ENCODE measurements at places on chromosomes 11 and 22.

DNA sequence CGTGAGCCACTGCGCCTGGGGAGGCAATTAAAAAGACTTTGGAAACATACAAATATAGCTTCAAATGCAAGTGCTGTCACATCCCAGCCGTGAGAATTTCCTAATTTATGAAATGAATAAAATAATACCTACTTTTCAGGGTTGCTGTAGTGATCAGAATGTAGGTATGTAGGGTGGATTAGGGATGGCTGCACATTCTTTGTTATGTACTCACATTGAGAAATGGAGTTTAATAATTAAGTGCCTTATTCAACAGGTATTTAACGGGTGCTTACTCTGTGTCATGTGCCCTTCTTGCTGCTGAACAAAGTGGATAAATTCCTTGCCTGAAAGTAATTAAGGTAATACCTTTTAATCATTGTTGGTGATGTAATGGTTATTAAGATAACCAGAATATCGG, 37.0 kb downstream of the MMP7 start:
- no peak for DNase-seq

GRCh38 chr11:116976941-116977570, 121.2 kb downstream of the SIK3 start:
- DNase-seq: no peak

DNA sequence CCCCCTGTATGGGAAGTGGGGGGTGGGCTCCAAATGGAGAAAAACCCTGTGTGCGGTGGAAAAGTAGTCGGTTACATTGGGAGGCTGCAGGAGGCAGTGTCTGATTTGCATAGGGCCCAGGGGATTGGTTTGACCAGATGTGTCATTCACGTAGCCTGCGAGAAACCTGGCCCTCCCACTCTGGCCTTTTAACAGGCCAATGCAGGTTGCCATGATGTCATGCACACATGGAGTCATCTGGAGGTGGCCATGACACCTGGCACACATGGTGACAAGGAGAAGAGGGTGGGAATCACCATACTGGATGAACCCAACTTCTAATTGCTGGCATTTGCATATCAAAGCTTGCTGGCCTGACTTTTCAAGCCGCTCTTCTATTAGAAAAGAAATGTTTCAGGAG, 50.6 kb downstream of the FAM181B start:
- DNase-seq: no peak

DNA sequence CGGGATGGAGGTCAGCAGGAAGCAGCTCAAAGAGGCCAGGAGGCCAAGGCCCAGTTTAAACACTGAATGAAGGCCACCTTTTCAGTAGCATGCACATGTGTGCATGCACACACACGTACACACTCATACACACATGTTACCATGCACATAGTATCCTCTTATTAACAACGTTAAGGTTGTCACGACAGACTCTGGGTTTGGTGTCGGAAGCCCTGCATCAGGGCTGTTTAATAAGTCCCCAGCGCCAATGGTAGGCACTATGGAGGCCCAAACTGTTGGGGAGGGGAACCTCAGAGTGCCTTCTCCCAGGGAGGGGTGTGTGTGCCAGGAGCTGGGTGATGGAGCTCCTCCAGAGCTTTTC, 39.5 kb upstream of the ADA2 start:
- no peak for DNase-seq

- DNase-seq: no peak
Observed at GRCh38 chr11:82557274-82557673, 176.4 kb downstream of the FAM181B start.

DNA sequence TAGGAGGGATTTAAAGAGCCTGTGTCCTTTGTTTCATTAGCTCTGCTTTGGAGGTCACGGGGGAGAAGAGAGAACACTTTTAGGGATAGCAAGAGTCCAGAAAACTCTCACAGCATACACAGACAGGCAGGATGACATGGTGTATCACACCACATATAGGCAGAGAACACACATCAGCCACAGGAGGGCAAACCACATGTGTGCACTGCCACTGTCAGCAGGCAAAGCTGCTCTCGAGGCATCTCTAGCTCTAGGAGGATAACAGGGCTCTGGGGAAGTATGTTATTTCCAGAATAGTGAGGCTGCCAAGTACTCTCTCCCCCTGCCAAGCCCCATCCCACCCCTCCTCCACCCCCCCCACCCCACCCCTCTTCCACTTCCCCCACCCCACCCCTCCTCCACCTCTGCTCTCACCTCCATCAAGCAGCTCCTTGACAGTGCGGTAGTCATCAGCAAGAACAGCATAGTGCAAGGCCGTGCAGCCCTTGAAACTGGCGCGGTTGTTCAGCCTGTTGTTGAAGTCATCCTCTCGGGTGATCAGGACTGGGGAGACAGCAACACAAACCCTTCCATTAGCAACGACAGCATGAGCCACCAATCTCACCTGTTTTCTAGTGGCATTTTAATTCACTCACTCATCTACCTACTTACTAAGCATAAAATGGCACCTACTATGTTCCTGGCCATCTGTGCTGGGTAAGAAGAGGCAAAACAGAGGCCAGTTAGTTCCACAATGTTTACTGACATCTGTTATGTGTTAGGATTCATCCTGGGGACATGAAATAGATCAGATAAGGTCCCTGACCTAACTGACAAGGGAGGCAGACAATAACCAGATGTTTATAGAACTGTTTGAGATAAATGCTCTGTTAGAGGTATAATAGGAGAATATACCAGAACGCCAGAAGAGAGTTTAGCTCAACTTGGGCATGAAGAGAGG, 75.6 kb downstream of the CLPB start:
- DNase-seq: no peak

- DNase-seq: no peak
Observed at GRCh38 chr11:127818625-127819024, 768.7 kb downstream of the ETS1 start.

DNA sequence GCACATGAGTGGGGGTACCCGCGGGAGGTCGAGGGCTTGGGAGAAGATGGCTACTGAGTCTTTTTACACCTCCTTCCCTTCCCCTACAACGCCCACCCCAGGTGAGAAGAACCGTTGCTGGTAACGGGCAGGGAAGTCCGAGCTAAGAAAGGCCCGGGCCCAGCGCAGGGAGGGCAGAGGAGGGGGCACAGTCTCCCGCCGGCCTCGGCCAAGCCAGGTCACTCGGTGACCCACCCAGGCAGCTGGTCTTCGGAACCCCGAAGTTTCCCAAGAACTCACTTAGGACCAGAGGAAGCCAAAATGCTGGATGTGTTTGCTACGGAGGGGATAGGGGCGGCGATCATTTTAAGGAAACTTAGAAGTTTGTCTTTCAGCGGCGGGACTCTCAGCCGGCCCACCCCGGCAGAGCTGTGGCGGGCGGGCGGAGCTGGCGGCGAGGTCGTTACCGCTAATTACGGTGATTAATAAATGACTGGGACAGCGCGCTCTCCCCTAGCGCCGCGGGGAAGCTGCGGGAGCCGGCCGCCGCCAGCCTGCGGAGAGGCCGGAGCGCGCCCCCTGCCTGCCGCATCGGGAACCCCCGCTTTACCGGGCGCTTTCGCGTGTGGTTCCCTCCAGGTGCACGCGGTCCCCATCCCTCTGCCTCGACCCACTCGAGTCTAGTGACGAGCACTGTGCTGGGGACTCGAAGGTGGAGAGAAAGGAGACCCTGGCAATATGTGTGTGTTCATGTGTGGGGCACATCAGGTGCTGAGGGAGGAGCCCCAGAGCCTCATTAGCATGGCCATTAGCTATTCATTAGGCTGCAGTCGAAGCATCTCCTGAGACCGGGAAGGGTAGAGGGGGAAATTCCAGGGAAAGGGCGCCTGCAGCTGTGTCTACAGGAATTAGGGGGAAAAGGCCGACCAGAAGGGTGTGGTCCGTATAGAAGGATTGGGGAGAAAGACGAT, 945 bp downstream of the ROBO3 start:
- DNase-seq: peak; percentile 39

- DNase-seq: no peak
Observed at GRCh38 chr11:61814247-61814957, 2.4 kb downstream of the FADS1 start.

DNA sequence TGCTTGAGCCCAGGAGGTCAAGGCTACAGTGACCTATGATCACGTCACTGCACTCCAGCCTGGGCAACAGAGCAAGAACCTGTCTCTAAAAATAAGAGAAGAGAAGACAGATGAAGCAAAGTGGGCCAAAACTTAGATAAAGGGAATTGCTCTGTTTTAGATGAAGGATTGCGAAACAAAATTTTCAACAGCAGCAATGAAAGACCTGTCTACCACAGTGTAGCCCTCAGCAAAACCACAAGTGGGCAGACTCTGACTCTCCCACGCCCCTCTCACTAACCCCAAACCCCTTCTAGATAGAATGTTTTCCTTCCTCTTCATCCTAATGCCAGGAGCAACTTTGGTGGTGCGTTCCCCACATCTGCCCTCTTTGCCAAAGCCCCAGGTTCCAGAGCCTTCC, 105.6 kb upstream of the ALDH3B2 start:
- no peak for DNase-seq

DNA sequence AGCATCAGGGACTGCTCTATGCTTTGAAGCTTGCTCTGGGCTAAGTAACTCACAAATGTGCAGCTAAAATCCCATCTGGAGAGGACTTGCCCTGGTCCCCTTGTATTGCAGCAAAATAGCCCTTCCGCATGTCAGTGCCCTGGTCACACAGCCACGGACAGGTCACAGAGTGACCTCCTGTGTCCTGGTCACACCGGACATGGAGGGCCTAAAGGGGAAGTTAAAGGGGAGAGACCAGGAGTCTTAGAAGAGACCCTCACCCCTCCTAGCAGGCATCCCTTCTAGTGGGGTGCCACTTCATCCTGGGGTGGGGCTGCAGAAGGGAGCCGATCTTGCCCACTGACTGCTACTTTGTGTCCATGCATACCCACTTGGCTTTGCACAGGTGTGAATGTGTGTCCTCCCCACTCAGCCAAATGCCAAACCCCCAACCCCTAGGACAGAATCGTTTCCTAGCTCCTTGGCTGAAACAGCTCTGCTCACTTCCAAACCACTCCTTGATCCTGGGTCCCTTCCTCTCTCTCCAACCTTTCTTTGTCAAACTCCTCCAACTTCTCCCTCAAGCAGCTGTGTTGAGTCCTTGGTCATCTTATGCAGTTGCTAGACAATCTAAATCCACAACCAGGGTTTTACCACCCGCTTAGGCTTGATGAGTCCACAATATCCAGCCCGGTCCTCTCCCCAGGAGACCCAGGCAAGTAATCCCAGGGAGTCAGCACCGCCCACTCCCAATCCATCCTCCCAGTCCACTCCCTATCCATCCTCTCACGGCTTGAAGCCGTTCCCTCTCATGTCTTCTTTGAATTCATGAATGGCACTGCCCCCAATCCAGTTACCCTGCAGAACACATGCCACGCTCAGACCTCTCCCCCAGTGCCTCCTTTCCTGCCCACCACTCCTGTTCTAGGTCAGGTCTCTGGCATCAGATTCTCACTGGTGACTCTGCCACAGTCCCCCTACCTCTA, 3.3 kb upstream of the FXYD6 start:
- DNase-seq: no peak

- DNase-seq: peak; percentile 60
Observed at GRCh38 chr11:14643697-14644225, at the start of gene PDE3B. Gene PDE3B (plus strand): TSS chr11:14643804. CDS start chr11:14644076, 272 bp downstream.

DNA sequence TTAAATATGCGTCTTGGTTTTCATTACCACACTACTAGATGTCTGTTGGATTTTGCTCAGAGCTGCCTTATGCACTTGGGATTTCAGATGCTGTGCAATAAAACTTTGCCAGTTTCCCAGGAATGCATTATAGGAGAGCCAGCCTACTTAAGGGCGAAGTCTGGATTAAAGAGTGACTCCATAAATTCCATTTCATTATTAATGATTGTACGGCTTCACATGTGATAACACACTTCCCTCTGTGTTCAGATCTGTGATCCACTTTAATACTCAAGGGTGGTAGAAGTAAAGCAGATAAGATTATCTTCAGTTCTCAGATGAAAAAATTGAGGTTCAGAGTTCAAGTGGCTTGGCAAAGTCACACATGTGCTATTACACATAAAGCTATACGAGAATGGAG, 110.2 kb downstream of the C11orf91 start:
- DNase-seq: no peak

DNA sequence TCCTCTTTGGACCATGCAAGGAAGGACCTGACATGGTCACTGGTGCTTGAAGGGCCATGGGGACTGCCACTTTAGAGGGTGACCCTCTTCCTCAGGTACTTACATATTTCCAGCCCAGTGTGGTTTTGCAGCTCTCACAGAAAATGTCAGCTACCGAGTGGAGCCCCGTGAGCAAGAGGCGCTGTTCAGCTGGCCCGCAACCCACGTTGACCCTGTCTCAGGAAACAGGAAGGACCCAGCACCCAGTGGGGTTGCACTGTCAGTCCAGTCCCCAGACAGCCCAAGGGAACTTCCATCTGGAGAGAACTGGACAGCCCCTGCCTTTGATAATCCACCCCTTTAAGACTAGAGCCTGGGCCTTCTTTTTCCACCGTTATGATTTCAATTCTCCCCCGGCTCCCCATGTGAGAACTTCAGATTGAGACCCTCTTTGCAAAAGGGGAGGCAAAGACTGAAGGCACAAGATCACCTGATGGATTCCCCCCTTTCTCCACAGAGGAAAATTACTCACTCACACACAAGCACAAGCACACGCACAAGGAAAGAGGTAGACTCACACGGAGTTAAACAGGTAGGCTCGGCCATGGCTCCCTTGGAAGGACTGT, 3.4 kb downstream of the YPEL4 start:
- DNase-seq: no peak

DNA sequence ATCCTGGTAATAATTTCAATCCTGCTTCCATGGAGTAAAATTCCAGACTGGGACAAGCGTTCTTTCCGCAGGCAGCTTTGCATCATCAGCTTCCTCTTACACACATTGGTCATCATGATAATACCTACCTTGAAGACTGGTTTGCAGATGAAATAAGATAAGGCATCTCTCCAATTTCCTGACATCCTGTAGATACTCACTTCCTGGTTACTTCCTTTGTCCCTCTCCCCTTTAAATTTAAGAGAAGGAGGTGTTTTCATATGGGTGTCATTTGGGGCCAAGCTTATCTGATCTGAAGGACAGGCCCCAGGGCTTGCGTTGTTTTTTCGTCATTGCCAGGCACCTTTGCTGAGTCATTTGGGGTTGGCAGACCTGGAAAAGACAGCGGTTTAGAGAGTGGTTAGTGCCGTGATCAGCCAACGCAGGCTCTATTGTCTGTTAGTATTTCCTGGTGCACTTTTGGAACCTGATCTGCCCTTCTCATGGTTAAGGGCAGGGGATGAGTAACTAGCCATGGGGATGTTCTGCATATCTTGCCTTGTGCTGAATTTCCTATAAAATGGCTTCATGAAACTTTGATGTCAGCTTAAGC, 24.1 kb downstream of the GRAMD1B start:
- DNase-seq: peak; percentile 38

All from activated CD4-positive, alpha-beta T cell treated with anti-CD3 and anti-CD28 coated beads for 24 hours (primary cell).